ENCODE measurements at places on chromosomes 1 and 21. TPM values are rescaled to one million over a fixed set of nuclear protein-coding genes. Genes with fewer than 3 reads are reported as not detected.

GRCh38 chr1:234276151-234276788 lies 97.0 kb upstream of the COA6 start:
- no peak for DNase-seq

Gene KIF21B
- total RNA-seq: 31.8 TPM

GRCh38 chr1:200729863-200730262 lies 8.8 kb upstream of the CAMSAP2 start:
- no peak for DNase-seq

DNA sequence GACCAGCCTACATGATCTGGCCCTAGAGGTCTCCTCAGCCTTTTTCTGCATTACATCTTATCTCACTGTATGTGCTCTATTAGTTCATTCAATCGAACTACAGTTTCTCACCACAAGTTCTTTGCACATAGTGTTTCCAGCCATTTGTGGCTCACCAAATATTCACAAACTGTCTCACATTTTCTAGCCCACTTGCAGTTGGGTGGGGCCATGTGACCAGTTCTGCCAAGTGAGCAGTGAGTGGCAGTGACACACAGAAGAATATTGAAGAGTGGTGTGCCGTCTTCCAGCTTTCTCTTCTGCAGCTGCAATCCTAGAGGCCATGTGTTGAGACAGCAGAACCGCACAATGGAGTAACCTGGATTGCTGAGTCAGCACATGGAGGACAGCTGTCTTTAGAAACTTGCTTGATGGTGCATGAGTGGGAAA lies 103.2 kb upstream of the ZNF644 start:
- no peak for DNase-seq

DNA sequence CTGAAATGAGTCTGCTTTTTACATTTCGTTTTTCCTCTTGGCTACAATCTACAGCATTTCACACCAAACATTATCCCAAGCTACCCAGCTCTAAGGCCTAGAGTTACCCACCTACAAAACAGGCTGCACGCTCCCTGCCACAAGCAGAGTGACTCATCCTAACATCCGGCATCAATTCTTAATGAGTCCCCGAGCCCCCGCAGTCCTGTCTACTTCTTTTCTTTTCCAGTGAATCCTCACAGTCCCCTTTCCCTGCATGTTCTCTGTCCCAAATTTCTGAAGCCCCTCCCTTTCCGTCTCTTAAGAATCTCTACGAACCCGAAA lies 650 bp downstream of the PCNX2 start:
- no peak for DNase-seq

- no peak for DNase-seq
Observed at GRCh38 chr1:151680826-151681225, 35.8 kb downstream of the CELF3 start.

GRCh38 chr1:27884006-27884954 lies 11.9 kb downstream of the THEMIS2 start:
- DNase-seq: no peak
